ENCODE measurements at places on chromosomes 7 and 10. TPM values are rescaled to one million over a fixed set of nuclear protein-coding genes. Genes with fewer than 3 reads are reported as not detected.

The TMEM140 gene
- 0.59 TPM for total RNA-seq

The CRYGN gene
- not detected for total RNA-seq

The FERD3L gene
- total RNA-seq = not detected

The GOLGA7B gene
- total RNA-seq = under 0.01 TPM

All from bronchus fibroblast of lung (primary cell).